ENCODE measurements at places on chromosomes 2 and 18.

DNA sequence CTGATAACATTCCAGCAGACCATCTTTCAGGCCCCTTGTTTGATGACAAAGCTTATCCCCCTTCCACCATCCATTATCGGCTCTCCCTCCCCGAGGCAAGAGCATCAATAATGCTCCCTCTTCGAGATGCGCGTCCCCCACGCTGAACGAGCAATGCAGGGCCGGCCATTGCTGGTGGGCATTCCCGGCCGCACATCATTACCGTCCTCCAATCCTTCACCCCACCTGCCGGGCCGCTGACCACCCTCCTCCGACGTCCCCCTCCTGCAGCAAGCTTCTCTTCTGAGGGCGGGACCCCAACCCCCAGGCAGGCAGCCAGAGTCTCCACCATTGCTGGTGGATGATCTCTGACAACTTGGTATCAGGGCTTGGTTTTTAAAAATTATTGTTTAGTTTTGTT lies 208.6 kb downstream of the SMAD2 start:
- no peak for DNase-seq

DNA sequence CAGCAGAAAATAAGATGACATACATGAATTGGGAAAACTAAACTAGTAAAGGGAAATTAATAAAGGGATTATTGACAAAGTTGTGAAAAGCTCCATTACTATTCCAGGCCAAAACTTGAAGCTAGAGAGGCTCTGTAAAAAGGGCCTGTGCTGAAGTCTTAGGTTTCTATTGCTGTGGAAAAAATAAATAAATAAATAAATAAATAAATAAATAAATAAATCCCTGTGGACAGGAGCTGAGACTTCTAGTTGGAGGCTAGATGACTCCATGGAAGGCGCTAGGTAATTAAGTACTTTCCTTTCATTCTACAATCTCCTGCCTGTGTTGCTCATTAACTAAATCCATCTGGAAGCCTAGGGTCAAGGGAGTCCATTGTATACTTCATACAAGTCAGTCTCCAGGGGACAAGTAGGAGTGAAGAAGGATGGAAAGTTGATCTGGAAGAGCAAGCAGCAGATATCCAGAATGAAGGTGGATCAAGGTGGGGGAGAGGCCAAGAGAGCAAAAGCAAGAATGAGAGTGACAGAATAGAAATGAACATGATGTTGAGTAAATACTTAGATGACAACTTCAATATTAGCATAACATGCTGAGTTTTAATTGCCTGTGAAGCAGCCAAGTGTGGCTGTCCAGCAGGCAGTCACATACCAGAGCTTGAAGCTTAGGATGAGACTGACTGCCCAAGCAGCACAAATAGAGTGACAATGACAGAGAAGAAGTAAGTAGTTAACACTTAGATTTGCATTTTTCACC lies 26.2 kb upstream of the CCNT2 start:
- no peak for DNase-seq

DNA sequence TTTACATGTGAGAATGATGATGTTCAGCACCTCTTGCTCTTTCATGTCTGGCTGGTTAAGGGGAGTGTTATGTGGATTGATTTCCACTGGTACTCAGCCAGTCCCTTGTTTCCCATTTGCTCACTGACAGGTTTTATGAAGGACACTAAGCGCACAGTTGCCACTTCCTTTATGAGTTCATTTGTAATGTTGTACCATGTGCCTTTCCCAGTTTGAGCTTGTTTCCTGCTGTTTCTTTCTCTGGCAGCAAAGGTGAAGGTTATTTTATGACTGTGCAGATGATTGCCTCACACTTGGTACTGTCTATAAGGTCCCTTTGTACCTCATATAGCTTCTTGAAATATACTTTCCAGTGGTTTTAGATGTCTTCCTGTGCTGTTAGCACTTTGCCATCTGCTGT lies 1700.5 kb upstream of the TMEFF2 start:
- no peak for DNase-seq

- no peak for DNase-seq
Measured at GRCh38 chr2:183995632-183996031, 602.7 kb upstream of the ZNF804A start.

GRCh38 chr18:63314062-63314790 lies 5.3 kb downstream of the BCL2 start:
- no peak for DNase-seq

DNA sequence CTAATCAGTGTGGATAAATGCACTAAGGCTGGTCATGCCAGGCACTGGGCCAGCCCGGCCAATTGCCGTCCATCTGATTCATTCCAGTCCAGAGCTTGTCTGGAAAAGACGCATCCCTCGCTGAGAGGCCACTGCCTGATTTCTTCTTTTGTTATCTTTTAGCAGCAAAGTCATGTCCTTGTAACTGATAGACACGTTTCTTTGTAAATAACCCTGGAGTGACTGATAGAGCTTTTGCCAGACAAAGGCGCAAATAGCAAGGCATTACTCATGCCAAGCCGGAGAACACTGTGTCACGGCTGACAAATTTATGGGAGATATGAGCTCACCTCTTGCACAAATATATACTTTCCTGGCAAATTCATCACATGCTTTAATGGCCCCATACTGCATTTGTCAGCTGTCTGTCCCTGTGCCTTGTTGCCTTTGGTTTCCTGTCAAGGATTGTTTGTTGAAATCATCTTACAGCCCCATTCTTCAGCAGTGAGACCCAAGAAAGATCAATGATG lies 164.4 kb downstream of the ETAA1 start:
- no peak for DNase-seq

GRCh38 chr2:11598228-11598731 lies 64.4 kb downstream of the GREB1 start:
- DNase-seq: no peak

- DNase-seq: no peak
Measured at GRCh38 chr18:58196881-58197872, 153.2 kb downstream of the NEDD4L start.

DNA sequence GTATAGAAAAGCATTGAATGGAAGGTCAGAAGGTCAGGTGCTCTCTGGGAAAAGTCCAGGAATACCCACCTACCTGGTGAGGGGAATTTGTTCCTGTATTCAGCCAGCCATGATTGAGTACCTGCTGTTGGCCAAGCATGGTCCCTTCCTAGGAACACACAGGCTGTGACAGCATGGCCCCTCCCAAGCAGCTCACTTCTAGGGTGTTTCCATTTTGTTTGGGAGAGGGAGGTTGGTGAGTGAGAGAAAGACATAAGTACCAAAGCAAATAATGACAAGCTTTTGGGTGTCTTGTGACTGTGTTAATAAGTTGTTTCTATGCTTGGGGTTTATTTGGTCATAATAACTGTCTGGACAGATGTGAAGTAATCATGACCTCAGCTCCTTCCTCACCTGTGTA lies 46.3 kb downstream of the CABLES1 start:
- DNase-seq: no peak

DNA sequence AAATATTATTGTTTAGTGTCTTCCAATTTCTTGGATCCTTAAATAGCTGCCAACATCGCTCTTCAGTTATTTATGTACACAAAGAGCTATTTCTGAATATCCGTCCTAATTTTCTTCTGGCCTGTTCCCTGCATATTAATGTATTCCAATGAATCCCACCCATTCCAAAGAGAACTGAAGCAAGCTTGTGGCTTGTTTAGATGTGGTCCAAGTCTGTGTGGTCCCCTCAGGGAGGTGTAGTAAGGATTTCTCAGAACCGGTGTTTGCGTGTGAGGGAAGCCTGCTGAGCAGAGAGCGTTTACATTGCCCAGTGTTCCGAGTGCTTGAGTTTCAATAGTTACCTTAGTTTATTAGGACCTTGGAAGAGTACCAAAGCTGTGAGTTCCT lies 25.1 kb upstream of the IL1R1 start:
- peak; percentile 86 for DNase-seq

- no peak for DNase-seq
Measured at GRCh38 chr2:124316133-124316532, 291.0 kb downstream of the CNTNAP5 start.

DNA sequence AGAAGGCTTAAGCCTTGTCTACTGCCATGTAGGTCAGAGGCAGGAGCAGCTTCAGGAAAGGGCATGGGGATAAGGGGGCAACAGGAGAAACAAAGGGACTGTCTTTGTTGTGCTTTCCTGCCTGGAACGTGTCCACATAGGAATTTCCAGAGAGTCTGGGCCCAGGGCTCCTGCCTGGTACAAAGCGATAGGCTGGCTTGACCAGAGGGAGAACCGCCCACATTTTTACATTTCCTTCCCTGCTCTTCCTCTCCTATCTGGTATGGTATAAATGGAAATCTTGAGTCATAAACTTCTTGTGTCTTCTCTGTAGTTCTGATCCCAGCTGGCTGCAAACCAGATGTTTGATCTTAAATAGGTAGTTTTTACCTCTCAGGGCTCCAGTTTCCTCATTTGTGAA lies 414.8 kb downstream of the HRH4 start:
- no peak for DNase-seq

- DNase-seq: no peak
Measured at GRCh38 chr2:24021122-24021998, 11.5 kb downstream of the MFSD2B start.

GRCh38 chr2:212721026-212721451 lies 182.4 kb upstream of the ERBB4 start:
- DNase-seq: no peak

GRCh38 chr2:163737190-163737439 lies 1.3 kb upstream of the FIGN start:
- no peak for DNase-seq

DNA sequence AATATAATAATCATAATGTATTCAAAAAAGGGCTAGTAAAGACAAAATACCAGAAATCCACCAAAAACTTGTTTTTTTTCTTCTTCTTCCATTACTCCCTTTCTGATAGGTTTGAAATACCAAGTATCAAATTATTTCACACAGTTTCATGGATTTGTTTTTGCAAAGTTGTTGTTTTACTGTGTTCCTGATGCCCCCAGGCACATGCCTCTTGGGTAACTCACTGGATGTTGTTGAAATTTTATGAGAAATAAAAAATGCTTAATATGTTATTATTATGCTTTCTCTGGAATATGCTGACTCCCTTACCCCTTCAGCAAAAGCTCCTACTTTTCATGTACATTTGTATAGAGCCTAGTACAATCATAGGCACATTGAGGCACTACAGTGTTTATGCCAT lies 419.6 kb downstream of the NRXN1 start:
- no peak for DNase-seq

DNA sequence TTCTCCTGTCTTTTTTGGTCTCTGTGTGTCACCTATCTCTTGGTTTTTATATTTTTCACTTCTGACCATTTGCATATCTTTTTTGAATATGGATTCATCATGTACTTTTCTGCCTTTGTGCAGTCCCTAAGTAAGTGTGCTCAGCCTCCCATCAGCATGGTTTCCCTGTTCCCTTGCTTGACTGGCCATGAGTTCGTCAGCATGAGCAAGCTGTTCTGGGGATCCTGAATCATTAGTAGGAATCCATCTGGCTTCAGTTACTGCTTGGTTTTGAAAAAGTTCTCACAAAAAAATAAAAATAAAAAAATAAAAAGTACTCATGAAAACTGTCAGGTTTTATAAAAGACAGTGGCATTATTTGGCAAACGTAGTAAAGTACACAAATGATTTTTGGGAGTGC lies 144.1 kb downstream of the NCOA1 start:
- DNase-seq: no peak

DNA sequence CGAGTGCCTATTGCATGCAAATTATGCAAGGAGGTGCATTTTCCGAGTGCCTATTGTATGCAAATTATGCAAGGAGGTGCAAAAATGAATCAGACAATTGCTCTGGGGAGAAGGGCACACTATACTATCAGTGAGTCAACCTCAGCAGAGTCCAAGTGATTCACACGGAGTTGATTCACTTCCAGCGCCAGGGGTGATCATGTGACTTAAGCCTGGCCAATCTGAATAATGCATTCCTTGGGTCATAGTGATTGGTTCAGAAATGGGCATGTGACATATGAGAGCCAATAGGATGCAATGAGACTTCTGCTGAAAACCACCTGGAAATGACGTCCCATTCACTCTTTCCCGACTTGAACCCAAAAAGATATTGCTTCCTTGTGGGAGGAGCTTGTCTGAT lies 152.2 kb downstream of the DAW1 start:
- no peak for DNase-seq

- DNase-seq: no peak
Measured at GRCh38 chr2:205751569-205752031, 69.3 kb downstream of the NRP2 start.

- no peak for DNase-seq
Measured at GRCh38 chr2:6887751-6888192, 10.2 kb downstream of the RSAD2 start.

GRCh38 chr2:128371648-128372345 lies 53.1 kb upstream of the HS6ST1 start:
- no peak for DNase-seq

DNA sequence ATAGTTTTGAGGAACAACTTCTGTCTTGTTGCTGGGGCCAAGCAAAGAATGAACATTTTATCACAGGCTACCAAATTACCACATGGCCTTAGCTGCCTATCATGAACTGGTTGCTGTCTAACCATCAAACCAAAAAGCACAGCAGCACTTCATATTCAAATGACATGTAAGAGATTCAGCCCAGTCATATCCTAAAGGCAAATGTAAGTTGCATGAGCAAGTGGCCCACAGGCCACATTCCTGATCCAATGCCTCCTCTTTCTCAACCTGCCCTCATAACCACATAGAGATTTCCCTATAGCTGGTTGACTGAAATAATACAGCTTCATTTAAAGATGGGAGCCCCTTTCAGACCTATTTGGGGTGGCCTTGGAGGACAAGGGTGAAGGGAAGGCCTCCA lies 572.3 kb downstream of the IRS1 start:
- DNase-seq: no peak

DNA sequence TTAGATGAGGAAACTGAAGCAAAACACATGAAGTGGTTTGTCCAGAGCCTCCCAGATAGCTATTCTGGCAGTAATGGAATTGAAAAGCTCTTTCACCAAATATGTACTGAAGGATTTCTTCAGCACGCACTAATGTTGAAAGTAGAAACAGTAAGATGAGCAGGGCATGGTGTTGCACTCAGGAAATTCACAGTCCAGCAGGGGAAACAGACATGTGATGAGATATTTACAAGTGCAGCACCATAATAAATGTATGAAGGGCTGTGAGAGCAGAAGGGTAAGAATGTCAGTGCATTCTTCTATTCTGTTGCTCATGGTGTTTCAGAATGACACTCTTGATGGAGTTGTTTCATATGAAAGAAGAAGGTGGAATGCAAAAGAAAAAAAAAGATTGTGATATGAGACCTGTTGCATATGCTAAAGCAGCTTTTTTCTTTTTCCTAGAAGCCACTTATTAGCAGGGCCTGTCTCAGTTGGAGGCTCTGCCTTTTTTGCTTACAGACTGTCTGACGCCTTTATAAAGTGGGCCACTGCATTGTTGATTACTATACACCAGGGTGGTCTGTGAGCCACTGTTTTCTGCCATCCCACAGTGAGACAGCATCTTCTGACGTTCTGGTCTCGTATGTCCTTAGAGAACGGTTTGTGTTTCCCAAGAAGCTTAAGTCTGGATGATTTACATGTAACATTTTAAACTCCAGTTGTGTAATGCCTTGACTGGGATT lies 516.9 kb downstream of the ARHGAP15 start:
- DNase-seq: no peak

- DNase-seq: no peak
Measured at GRCh38 chr2:108228006-108228405, 11.8 kb upstream of the SULT1C3 start.

Data from muscle of back (tissue), 13 donors.